Epithelial cell of proximal tubule (primary cell): ENCODE measurements at places on chromosomes 16 and 17.

GRCh38 chr17:57724026-57724728 lies 20.9 kb downstream of the CCDC182 start:
- no peak for DNase-seq

DNA sequence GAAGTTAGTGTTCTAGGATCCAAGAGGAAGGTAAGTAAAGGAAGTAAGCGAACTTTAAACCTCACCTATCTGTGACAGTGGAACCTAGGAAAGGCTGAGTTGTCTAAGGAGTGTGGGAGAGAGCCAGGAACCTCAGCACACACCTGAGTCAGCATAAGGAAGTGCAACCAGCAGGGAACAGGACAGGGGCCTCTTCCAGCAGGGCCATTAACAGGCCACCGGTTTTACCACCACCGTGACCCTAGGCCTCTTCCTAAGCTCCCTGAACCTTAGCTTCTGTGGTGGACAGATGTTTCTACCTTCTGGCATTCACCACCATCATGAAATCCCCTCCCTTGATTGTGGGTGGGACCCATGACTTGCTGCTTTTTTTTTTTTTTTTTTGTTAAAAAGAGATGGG lies 26.7 kb upstream of the GPATCH8 start:
- no peak for DNase-seq

GRCh38 chr17:2687074-2687418 lies 24.5 kb downstream of the CLUH start:
- DNase-seq: no peak

GRCh38 chr16:4290236-4290830 lies 17.5 kb upstream of the TFAP4 start:
- no peak for DNase-seq

GRCh38 chr16:20746461-20746860 lies 4.8 kb upstream of the THUMPD1 start:
- DNase-seq: no peak

GRCh38 chr17:633641-634101 lies 81.0 kb downstream of the VPS53 start:
- no peak for DNase-seq

DNA sequence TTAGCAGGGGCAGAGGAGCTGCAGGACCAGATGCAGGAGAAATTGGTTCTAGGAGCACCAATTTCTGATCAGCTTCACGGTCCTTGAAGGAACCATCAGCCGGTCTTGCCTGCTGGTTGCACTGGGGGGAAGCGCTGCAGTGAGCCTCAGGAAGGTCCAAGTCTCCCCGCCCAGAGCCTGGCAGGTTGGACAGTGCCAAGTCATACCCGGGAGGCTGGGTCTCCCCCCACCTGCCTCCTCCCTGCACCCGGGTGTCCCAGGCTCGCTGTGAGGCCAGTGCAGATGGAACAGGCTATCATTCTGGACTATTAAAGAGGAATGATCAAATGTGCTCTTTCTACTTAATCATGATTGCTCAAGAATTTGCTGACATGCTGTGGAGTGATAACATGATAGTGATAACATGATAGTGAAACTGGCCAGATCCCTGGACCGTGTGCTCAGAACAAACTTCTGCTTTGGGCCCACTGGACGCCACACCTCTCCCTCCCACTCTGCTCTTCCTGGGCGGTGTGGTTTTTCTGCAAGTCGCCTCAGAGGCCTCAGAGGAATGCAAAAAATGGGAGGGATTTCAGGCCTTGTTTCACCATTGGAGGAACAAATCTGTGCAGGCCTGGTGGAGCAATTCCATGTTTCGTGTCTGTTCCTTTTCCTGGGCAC lies 236.0 kb downstream of the IRF8 start:
- no peak for DNase-seq

DNA sequence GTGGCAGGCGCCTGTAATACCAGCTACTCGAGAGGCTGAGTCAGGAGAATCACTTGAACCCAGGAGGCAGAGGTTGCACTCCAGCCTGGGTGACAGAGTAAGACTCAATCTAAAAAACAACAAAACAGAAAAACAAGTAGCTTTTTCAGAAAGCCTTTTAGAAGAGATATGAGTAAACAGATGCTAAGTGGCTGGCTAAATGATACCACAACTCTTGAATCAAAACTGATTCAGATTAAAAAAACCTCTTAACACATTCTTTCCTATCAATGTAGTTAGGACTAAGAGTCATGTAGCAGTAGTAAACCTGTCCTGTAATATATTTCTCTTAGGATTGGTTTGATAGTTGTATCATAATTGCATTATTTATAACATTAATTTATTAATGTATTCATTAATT lies 23.0 kb downstream of the PPM1D start:
- DNase-seq: no peak

DNA sequence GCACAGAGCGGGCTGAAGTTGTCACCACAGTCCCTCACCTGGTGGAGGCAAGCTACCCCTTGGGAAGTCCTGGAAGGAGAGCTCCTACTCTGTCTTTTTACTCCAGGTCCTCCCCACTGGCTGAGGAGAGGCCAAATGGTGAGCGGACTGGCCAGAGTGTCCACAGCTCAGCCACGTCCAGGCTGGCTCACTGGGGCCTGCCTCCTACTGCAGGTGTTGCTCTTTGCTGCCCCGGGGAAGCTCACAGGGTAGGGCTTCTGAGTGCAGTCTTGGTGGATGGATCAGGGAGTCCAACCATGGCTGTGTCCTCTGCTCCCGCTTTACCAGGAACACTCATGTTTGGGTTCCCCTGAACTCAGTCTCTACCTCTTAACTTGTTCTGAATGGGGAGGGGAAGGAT lies 2.7 kb downstream of the B9D1 start:
- DNase-seq: no peak

DNA sequence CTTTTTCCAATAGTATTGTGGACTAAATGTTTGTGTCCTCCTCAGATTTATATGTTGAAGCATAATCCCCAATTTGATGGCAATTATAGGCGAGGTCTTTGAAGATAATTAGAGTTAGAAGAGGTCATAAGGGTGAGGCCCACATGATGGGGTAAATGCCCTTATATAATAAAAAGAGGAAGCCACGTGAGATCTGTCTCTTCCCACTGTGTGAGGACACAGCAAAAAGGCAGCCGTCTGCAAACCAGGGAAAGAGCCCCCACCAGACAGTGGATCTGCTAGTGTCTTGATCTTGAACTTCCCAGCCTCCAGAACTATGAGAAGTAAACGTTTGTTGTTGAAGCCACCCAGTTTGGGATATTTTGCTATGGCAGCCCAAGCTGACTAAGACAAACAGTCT lies 76.0 kb downstream of the LYRM1 start:
- DNase-seq: no peak

DNA sequence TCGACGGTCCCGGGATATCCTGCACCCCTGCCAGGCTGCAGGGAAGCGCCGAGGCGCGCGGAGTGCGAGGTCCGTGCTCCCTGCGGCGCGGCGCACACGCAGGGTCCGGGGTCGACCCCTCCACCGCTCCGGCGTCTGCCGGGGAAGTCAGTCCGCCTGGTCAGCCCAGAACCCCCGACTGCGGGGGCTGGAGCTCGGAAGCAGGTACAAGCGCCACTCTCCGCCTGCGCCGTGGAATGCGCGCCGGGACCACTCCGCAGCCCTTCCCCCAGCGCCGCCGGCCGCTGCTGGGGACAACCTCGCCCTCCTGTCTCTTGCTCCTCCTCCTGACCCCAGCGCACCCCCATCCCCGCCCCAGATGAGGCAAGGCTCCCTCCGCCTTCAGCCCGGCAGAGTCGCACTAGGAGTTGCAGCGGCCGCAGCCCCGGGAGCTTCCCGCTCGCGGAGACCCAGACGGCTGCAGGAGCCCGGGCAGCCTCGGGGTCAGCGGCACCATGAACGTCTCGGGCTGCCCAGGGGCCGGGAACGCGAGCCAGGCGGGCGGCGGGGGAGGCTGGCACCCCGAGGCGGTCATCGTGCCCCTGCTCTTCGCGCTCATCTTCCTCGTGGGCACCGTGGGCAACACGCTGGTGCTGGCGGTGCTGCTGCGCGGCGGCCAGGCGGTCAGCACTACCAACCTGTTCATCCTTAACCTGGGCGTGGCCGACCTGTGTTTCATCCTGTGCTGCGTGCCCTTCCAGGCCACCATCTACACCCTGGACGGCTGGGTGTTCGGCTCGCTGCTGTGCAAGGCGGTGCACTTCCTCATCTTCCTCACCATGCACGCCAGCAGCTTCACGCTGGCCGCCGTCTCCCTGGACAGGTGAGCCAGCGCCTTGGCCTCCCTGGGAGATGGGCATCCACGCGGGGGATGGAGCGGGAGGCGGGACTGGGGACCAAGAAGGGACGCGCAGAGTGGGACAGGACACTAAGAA lies at the start of gene GALR2:
Gene GALR2, plus strand, starts transcription at position 392 of the 974 bp plus-strand sequence. Its CDS starts 103 bp downstream, at position 495.
- DNase-seq: no peak

GRCh38 chr17:6070913-6071511 lies 833 bp downstream of the WSCD1 start:
- DNase-seq: no peak

DNA sequence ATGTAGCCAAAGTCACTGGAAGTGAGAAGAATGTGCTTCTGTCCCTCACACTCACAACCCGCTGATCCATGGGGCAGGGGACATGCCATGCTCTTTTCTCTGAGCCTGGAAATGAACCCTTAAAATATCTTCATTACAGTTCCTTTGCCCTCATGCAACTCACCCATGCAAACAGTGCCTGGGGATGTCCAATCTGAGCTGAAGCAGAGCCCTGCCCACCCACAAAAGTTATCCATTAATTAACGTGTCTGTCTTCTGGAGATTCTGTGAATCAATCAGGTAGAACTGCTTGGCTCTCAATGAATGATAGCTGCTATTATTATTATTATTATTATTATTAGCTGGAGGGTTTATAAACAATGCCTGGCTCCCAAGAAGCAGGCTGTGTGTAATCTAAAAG lies 133.7 kb downstream of the USP31 start:
- DNase-seq: no peak

GRCh38 chr17:19303367-19303776 lies 59.2 kb downstream of the B9D1 start:
- DNase-seq: no peak

DNA sequence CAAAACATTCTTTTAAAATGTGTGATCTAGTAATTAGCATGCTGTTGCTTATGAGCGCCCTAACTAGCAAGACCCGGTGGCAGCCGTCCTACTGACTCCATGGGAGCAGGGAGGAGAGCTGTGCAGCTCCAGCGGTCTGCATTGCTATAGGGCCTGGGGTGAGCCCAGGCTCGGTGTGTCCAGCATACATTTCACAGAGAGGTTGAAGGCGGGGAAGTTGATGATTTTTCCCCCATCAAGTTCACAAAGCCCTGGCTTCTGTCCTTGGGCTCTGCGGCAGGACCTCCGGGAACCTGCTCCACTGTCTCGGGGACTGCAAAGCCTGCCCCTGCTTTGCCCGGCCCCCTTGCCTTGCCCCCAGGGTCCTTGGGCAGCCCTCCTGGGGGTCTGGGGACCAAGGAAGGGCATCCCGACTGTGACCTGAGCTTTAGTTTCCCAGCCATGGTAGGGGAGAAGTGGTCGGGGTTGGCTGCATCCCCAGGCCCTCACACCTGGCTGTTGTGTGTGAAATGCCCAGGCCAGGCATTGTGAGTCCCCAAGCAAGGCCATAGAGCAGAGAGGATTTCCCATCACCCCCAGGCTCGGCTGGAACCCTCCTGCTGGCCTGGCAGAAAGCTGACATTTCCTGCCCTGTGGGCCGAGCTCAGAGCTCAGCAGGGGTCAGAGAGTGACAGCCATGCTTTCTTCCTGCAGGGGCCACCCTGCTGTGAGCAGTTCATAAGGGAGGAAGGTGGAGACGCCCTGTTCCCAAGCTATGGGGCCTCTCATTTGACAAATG lies 24.8 kb downstream of the KCNJ12 start:
- no peak for DNase-seq

- no peak for DNase-seq
These were observed 25.3 kb downstream of the TRPV3 start for GRCh38 chr17:3532106-3532858.

DNA sequence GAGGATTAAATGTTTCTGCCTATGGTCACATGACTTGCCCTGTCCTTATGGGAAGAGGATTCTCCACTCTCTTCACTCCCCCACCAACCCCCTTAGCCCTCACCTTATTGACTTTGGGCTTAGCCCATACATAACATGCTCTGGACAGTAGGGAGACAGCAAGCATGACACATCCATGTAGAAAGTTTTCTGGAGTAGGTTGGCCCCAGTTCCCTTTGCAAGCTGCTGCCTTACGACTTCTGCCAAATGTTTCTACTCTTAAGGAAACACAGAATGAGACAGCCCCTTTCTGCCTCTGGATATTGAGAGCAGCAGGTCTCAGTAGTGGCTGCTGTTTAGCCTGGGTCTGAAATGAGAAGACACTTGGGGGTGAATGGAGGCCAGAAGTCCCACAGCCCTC lies 282.2 kb downstream of the MAP2K6 start:
- DNase-seq: no peak

GRCh38 chr17:32303781-32304288 lies 38.1 kb downstream of the C17orf75 start:
- no peak for DNase-seq

- DNase-seq: no peak
These were observed 6.4 kb downstream of the DOC2A start for GRCh38 chr16:30004424-30004776.

DNA sequence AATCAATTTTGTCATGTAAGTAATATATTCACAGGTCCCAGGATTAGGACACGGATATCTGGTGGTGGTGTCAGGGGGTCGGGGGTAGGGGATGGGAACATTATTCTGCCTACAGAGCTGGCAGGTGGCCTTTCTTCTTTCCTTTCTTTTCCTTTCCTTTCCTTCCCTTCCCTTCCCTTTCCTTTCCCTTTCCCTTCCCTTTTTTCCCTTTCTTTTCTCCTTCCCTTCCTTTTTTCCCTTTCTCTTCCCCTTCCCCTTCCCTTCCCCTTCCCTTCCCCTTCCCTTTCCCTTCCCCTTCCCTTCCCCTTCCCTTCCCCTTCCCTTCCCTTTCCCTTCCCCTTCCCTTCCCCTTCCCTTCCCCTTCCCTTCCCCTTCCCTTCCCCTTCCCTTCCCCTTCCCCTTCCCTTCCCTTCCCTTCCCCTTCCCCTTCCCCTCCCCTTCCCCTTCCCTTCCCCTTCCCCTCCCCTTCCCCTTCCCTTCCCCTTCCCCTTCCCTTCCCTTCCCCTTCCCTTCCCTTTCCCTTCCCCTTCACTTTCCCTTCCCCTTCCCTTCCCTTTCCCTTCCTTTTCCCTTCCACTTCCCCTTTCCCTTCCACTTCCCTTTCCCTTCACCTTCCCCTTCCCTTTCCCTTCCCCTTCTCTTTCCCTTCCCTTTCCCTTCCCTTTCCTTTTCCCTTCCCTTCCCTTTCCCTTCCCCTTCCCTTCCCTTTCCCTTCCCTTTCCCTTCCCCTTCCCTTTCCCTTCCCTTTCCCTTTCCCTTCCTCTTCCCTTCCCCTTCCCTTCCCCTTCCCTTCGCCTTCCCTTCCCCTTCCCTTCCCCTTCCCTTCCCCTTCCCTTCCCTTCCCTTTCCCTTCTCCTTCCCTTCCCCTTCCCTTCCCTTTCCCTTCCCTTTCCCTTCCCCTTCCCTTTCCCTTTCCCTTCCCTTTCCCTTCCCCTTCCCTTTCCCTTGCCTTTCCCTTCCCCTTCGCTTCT lies 145.9 kb downstream of the PRKCB start:
- DNase-seq: no peak

- no peak for DNase-seq
These were observed 13.1 kb upstream of the MMD start for GRCh38 chr17:55434721-55435120.
